ENCODE measurements at places on chromosomes 7 and 10.

DNA sequence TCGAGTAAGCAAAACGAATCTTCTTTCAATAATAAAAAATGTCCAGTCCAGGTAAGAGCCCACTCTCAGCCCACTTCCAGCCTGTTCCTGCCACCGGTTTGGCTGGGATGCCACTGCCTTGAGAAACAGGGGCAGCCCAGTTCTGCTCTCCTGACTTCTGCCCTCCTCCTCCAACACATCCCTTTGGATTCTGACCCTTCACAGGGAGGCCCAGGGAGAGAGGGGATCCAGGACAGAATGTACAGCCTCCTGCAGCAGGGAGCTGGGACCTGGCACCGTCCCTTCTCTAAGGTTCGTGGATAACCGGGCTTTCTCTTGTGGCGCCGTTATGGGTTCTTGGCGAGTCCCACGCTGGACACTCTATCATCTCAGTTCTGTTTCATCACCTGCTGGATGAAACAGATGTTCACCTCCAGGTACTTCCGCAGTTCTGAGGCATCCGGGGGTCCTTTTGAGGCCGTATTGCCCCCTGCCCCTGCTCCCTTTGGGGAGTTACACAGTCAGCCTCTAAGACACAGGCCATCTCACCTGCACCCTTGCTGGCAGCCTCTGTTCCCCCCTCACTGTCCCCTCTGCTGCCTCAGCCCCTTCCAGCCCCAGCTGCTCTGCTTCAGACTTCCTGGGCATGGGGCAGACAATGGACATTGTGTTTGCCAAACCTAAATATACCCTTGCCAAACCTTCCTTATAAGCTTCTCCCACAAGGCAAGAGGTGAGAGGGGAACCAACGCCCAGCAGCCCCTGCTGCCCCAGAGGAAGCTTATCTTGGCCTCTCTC is 203.8 kb upstream of the ZMIZ1 start:
- no peak for DNase-seq

DNA sequence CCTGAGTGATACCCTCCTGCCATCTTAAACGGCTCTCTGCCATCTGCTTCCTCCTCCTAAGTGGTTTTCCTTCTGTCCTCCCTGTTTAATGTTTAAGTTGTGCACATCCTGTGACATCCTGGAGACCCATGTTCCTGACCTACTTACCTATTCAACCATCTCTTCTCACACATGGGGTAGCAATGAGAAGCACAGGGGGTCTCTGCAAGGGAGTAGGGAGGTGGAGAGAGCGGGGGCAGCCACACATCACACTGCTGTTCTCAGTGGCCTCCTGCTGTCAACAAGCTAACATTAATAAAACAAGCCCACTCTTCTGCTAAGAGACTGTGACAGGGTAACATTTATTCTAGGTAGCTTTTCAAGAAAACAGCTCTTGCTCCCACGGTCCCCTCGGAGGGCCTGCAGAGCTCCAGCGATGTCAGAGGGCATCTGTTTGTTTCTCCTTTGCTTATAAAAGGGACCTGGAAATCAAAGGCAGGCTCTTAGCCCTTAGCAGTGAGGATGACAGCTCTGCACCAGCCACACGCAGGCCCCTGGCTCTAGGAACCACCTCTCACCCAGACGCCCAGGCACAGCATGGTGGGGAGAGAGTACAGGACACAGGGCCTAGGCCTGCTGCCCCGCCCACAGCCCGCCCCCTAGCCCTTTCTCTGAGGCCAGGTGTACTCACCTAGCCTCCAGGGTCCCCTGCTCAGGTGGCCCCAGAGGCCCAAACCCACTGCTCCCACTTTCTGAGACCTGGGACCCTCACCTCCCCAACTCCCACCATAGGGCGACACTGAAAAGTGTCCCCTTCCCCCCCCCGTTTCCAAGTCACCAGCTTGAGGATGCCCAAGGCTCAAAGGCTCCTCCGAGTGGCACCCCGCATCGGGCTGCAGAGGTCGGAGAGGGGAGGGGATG is 943 bp upstream of the SLC18A2 start:
- no peak for DNase-seq

DNA sequence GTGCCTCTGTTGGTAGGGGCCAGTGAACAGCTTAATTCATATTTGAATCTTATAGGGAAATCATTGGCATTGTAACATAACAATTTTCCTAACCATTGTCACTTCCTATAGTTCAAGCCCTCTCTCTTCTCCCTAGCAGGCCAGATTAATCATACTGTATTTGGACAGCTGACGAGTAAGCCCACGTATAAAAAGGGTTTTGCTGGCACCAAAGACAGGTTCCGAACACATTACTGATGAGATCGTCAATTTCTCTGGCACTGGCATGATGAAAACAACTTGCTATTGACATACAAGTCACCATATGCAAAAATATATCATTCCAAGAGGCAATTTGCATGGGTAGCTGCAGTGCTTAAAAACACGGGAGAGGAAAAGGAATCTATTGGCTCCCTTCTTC is 891.1 kb upstream of the AUTS2 start:
- no peak for DNase-seq

DNA sequence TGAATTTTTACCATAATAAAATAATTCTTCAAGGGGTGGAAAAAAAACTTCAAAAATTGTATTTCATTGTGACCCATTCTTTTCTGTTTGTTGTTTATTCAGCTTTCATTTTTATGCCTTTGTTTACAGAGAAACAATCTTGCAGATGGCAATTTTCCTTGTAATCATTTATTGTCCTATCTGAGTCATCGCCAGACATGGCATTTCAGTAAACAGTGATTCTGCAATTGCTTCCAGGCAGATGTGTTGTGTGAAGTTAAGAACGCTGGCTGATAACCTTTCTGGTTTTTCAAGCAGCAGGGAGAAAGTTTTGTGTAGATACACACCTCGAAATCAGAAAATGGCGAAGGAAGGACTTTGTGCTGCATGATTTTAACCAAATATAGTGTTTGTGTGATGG is 80.7 kb upstream of the RPA3 start:
- no peak for DNase-seq

DNA sequence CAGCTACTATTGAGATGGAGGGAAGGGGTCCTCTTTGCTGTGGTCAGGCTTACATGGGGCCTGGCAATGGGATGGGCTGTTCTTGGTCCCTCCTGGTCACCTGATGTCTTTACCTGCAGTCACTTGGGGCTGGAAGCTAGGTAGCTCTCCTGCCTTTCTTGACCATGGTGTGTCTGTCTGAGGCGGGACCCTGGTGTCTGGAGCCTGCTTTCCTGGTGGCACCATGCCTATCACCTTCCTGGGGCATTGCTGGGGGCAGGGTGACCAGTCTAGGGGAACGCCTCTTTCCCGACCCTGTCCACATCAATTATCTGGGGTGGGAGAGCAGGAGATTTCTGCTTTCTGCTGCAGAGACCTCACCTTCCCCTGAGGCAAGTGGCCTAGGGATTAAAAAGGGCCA is 55.6 kb downstream of the ARHGAP22 start:
- DNase-seq = no peak

Data from MV-4-11 (cell line).